Smooth muscle cell of bladder (primary cell): ENCODE measurements at places on chromosomes 3 and 15. TPM values are rescaled to one million over a fixed set of nuclear protein-coding genes. Genes with fewer than 3 reads are reported as not detected.

The KIAA1143 gene
- 15.8 and 16.6 TPM in 2 replicates for total RNA-seq

The RPUSD2 gene
- 11.0 and 13.4 TPM in 2 replicates for total RNA-seq

The TRPM1 gene
- not detected in 2 replicates for total RNA-seq

The NPAP1 gene
- total RNA-seq, result not detected in 2 replicates
